ENCODE measurements at places on chromosomes 11 and 22.

DNA sequence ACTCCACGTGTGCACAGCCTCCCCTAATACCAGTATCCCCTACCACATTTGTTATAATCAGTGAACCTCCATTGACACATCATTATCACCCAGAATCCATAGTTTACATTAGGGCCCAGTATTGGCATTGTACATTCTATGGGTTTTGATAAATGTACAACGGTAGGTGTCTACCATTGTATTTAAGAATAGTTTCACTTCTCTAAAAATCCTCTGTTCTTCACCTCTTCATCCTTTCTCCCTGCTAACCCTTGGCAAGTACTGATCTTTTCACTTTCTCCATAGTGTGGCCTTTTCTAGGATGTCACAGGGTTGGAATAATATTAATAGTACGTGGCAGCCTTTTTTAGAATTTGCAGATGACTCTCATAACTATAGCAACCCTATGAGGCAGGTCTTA lies 353.8 kb downstream of the DDX10 start:
- DNase-seq, result no peak

- DNase-seq, result no peak
Measured at GRCh38 chr11:131302836-131303235, 67.6 kb upstream of the NTM start.

- DNase-seq, result no peak
Measured at GRCh38 chr11:75737314-75737713, 19.7 kb downstream of the MOGAT2 start.

GRCh38 chr11:71285111-71285510 lies 32.7 kb upstream of the SHANK2 start:
- no peak for DNase-seq

- DNase-seq, result no peak
Measured at GRCh38 chr11:7332962-7333361, 81.3 kb downstream of the SYT9 start.

DNA sequence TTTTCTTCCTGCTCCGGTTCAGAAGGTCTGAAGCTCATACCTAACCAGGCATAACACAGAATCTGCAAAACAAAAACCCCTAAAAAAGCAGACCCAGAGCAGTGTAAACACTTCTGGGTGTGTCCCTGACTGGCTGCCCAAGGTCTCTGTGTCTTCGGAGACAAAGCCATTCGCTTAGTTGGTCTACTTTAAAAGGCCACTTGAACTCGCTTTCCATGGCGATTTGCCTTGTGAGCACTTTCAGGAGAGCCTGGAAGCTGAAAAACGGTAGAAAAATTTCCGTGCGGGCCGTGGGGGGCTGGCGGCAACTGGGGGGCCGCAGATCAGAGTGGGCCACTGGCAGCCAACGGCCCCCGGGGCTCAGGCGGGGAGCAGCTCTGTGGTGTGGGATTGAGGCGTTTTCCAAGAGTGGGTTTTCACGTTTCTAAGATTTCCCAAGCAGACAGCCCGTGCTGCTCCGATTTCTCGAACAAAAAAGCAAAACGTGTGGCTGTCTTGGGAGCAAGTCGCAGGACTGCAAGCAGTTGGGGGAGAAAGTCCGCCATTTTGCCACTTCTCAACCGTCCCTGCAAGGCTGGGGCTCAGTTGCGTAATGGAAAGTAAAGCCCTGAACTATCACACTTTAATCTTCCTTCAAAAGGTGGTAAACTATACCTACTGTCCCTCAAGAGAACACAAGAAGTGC lies 661 bp upstream of the MALAT1 start:
- no peak for DNase-seq

DNA sequence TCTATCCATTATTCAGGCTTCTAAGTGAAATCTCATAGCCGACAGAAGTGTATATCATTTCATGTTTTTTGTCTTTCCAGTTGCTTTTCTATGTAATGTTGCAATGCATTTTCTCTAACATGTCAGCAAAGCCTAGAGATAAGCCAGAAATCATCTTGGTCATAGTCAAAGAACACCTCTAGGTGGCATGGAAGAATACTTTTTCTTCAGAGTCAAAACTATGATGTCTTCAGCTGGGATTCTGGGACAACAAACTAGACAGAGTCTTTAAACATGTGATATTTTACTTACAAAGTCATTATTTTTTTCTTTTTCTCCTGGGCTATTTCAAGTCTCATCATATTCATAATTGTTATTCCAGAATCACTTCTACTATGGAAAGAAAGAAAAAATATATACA lies 4.4 kb downstream of the GAS2 start:
- DNase-seq, result no peak

- no peak for DNase-seq
Measured at GRCh38 chr11:68423481-68423880, 37.1 kb upstream of the PPP6R3 start.

DNA sequence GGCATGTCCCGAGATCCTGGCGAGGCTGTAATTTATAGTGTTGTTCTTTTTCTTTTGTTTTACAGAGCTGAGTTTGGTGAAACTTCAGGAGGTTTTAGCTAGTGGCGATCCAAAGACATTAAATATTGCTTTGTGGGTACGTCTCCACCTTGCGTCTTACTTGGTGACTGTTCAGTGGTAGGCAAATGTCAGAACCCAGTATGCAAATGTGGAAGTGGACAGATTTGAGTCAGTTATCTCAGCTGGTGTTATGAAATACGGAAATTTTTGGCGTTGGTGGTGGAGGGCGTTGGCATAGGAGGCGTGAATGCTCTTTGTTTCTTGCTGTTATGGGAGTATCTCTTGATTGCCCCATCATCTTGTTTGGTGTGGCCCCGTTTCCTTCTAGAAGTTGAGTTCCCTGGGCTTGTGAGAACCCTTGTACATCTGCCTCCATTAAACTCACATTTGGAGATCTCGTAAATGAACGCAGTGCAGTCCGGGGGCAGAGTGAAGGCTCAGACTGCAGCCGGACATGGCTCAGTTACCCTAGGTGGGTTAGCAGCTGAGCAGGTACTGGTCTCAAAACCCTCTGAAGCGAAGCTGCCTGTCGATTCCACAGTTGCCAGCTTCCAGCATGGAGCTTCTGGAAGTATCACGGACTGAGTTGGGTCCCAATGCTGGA lies 39.9 kb downstream of the PTPRJ start:
- DNase-seq, result peak; percentile 58

- no peak for DNase-seq
Measured at GRCh38 chr11:9947231-9947864, 283.5 kb downstream of the SWAP70 start.

GRCh38 chr11:115364896-115365295 lies 139.3 kb downstream of the CADM1 start:
- no peak for DNase-seq

GRCh38 chr11:1055990-1056771 lies 18.5 kb upstream of the MUC2 start:
- DNase-seq, result no peak

DNA sequence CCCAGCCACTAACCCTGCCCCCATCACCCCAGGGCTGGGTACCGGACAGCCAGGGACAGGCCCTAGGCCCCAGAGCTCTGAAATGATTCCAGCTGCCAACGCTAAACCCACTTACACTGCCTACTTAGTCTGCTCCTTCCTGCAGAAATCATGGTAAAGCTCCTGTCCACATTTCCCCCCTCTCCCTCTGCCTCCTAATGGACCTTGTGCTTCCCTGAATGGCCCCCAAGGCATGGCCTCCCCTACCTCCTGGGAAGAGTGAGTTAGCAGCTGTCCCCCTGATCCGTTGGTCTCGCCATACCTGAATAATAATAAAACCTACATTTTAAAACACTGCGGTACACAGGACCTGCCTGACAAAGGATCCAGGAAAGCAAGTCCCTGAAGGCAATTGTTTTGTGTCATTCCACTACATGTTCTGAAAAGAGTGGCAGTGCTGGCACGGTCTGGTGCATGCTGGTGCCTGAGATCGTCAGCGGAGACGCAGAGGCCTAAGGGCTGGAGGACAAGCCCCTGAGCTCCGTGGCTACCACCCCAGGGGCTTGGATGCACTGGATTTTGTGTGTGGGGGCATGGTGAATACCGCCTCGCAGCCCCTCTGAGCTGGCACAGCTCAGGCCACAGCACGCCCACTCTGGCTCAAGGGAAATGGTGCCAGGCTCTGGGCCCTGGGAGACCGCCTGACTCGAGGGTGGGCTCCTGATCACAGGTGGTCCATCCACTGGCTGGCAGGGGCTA lies 186.3 kb downstream of the CTTN start:
- DNase-seq, result no peak

GRCh38 chr11:26268980-26269660 lies 62.8 kb upstream of the ANO3 start:
- no peak for DNase-seq

DNA sequence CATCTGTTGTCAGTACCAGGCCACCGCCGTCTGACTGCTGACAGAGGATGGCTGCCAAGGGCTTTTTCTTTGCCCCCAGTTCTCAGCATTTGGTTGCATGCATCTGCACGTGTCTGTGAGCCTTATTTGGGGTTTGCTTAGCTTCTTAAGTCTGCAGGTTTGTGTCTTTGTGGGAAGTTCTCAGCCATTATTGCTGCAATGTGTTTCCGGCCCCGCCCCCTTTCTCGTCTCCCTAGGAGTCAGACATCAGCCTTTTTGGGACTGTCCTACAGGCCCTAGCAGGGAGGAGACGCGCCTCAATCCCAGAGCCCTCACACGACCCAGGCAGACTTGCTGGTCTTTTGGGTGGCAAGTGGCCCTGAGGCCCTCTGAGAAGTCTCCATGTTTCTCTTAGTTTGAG lies 8.0 kb downstream of the MOB2 start:
- no peak for DNase-seq

DNA sequence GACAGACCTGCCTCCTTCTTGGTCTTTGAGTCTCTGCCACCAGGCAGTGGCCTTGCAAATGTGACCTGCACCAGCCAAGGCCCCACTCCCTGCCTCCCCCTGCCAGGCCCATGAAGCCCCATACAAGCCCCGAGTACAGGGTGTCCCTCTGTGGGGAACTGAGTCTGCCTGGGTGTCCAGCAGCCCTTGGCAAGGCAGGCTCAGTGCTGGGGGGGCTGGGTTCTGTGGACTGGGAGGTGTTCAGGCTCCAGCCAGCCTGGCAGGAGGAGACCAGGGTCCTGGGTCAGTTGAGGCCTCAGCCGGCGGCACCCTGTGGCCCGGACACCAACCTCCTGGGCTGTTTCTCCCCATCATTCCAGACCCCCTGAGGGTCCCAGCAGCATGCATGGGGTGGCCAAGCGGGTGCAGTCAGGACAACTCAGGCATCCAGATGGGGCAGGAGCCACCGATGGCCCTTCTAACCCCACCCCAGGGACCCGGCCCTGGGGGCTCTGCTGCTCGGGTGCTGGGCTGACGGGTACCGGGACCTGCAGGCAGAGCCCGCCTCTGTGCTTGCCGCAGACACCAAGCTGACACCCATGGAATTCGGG lies 5.7 kb downstream of the MUC5AC start:
- DNase-seq, result no peak

DNA sequence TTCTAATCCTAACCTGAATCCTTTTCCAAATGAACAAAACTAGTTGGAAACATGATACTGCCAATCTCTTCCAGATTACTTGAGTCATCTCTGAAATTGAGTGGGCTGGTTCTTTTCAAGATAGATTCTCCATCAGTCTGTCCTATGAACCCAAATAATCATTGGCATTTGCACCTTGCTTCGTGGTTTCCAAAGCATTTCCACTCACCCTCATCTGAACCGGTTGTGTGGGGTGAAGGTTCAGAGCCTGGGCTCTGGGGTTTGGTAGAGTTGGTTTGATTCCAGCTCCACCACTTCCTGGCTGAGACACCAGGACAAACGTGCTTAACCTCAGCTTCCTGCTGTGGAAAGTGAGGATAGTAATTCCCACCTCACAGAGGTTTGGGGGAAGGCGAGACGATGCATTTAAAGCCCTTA lies 206.4 kb upstream of the E2F8 start:
- no peak for DNase-seq

DNA sequence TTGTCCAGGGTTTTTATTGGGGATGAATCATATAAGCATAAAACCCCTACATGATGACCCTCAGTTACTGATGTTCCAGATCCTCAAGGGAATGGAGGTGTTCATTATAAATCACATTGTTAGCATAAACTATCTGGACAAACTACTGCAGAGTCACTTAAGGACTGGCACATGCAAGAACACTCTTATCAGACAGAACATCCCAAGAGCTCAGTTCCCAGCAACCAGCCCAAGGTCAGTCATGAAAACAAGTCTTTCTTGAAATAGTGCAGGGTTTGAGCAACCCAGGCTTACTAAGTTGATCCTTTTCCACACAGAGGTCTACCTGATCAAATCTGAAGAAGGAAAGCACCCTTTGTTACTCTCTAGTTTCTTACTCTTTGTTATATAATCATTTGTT lies 13.5 kb upstream of the PTS start:
- DNase-seq, result no peak

DNA sequence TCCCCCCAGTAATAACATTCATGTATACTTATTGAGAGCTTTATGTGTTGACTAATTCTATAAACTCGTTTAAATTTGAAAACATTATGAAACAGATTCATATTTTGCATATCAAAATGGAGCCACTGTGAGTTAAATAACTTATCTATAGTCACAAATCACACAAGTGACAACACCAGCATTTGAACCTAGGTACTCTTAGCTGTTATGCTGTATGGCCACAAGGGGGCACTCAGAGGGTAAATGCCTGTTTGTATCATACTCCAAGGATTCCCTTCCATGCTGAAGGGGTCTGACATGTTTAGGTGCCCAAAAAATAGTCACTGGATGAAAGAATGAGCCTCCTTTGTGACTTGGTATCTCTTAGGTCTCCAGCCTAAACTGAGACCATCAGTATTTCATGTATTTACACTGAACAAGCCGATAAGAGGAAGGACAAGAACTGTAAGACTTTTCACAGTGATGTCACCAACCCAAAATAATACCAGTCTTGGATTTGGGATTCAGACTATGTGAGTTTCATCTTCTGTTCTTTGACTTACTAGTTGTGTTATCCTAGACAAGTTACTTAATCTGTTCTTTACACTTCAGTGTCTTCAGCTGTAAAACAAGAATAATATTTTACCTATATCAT lies 12.2 kb upstream of the OR52D1 start:
- DNase-seq, result no peak

- no peak for DNase-seq
Measured at GRCh38 chr11:116541460-116541859, 231.3 kb downstream of the BUD13 start.

- DNase-seq, result no peak
Measured at GRCh38 chr11:40118780-40119179, 1340.7 kb downstream of the LRRC4C start.

- no peak for DNase-seq
Measured at GRCh38 chr11:127640561-127641451, 640.2 kb upstream of the KIRREL3 start.

- no peak for DNase-seq
Measured at GRCh38 chr11:67301951-67302516, 1.3 kb upstream of the SSH3 start.

- DNase-seq, result no peak
Measured at GRCh38 chr11:75734491-75735180, 17.0 kb downstream of the MOGAT2 start.

DNA sequence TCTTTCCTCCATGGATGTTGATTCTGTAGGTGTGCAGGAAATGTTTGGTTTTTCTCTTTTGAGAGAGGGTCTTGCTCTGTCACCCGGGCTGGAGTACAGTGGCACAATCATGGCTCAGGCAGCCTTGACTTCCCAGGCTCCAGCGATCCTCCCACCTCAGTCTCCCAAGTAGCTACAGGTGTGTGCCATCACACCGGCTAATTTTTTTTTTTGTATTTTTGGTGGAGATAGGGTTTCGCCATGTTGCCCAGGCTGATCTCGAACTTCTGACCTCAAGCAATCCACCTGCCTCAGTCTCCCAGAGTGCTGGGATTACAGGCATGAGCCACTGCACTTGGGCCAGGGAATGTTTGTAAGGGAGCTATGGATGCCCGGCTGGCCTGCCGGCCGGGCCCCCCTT lies 4.5 kb downstream of the PRR5 start:
- no peak for DNase-seq
